ENCODE measurements at places on chromosomes 5 and 9. TPM values are rescaled to one million over a fixed set of nuclear protein-coding genes. Genes with fewer than 3 reads are reported as not detected.

The WDR31 gene
- 1.4 TPM for total RNA-seq

The TMOD1 gene
- 1.5 TPM for total RNA-seq

The MARCOL gene
- not detected for total RNA-seq

The ADAMTS2 gene
- total RNA-seq, result not detected

The ZNF79 gene
- 9.4 TPM for total RNA-seq

The FOXD4 gene
- 0.13 TPM for total RNA-seq

The FOXI1 gene
- total RNA-seq, result not detected

The ITGA2 gene
- 107 TPM for total RNA-seq

The PDGFRB gene
- 0.14 TPM for total RNA-seq
